ENCODE measurements at places on chromosomes 4 and X.

- peak; percentile 1 for DNase-seq
Observed at GRCh38 chr4:2832981-2833670, 10.5 kb upstream of the ADD1 start.

DNA sequence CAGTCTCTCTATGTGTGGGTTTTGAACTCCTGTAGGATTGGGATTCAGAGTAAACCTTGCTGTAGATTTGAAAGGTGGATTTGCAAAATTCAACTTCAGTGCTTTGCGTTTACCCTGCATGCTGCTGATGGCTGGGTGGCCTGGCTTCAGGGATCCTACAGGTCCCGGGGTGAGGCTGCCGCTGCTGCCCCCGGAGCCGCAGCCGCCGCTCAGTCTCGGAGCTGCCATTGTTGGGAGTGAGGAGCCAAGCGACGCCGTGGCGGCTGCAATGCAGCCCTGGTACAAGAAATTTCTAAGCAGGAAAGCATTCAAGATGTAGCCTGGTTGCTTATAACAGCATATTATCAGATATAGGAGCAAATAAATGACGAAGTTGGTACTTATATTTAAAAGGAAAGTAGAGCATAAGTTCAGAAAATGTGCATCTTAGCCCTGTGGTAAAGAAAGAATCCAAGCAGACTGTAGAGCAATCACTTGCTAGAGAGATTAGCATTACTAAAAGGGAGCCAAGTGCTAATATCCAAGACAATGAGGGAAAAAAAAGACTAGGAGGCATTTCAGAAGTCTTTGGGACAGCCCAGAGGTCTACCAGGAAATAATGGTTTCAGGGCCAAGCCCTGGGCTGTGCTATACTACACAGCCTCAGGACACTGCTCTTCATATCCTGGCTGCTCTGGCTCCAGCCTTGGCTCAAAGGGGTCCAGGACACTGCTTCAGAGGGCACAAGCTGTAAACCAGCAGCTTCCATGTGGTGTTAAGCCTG lies 36.9 kb upstream of the CHIC1 start:
- DNase-seq: no peak

GRCh38 chr4:105215609-105216313 lies 69.1 kb downstream of the TET2 start:
- DNase-seq: no peak

- DNase-seq: no peak
Observed at GRCh38 chr4:31917334-31917733, 1197.2 kb downstream of the PCDH7 start.

DNA sequence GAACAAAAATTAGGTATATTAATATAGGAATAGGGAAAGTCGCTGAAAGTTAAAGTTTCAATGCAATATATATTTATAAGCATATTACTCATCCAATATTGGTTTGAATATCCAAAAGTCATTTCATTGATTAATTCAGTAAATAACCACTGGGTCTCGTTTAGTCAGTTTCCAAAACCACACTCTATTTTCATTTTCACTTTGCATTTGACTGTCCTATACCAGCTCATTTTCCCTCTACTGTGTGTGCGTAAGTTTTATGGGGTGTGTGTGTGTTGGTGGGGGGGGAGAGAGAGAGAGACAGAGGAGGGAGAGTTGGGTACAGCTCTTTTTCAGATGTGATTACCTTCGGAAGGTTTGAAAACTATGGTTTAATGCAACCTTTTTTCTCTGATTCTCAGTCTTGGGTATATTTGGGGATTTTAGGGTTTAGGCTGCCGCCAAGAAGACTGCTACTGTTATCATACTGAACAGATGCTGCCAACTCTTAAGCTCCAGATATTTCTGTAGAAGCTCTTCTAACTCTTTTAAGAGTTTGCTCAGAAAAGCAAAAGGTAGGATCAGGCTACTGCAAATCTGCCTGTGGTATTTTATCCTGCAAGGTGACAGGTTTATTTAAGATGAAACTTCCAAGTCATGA lies 1427.4 kb downstream of the PCDH7 start:
- DNase-seq: no peak

DNA sequence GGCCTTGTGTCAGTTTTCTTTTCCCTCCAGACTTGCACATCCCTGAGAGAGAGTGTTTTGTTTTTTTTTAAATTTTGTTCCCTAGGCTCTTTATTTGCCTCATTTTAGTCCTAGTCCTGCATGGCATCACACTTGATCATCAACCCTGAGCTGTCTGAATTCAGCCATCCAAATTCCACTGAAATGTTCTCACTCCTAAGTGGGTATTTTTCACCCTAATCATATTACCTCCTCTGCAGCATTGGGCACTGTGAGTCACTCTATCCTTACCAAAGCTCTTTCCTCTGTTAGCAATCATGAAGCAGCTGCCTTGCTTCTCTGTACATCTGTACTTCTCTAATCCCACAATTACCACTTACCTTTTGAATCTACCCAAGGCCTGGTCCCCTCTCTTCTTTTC lies 356.6 kb upstream of the MAGEB2 start:
- no peak for DNase-seq

DNA sequence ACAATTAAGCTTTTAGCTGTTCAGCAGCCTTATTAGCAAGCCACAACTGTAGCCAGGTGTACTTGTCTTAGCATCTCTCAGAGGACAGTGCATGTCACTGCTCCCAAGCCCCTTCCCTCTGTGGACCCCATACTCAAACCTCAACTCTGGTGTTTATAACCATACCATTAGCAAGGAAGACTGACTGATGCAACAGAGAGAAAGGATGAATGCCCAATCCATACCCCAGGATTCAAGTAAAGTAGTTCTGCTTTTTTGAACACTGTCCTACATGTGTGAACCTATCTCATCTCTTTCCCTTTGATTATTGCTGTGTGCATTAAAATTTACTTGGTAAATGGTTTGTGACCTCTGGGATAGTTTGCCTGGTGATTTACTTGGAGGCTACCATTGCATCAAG lies 22.8 kb upstream of the CYBB start:
- no peak for DNase-seq

DNA sequence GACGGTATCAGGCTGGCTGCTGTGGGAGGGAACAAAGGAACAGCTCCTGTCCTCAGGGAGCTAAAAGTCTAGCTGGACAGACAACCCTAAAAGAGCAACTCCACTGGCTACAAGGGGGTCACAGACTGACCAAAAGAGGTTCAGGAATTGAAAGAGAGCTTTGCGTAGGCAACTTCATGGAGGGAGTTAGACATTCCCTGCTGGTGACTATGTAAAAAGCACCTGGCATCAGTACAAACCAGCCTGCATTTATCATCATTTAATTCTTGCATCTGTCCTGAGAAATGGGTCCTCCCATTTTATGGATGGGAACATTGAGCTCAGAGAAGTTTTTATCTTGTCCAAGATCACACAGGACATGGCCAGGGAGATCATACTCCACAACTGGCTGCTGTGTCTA lies 1.4 kb upstream of the LGI2 start:
- DNase-seq: no peak

GRCh38 chr4:15778289-15779241 lies at the start of gene CD38:
TSS of gene CD38 (plus strand) at chr4:15778328. CDS start at chr4:15778415, 87 bp downstream.
- DNase-seq: peak; percentile 31

GRCh38 chrX:47264483-47265173 lies 31.8 kb downstream of the USP11 start:
- no peak for DNase-seq

GRCh38 chrX:25010784-25011588 lies 4.8 kb downstream of the ARX start:
- DNase-seq: no peak

- DNase-seq: no peak
Observed at GRCh38 chr4:87224141-87224923, 3.9 kb upstream of the KLHL8 start.

DNA sequence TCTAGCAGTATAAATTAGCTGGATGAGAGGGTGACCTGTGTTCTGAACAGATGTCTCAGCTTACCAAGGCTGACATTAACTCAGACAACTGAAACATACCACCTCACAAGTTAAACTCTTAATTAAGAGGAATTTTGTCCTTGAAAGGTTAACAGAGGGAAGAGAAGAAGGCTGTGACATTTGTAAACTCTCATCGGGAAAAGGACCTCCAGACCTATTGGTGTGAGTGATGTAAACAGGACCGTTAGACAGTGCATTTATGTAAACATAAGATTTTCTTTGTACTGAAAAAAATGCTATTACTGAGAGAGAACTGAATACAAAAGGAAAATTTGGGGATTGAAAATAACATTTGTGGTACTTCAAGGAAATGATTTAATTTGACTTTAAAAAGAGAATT lies 308.4 kb upstream of the DIAPH2 start:
- DNase-seq: no peak

GRCh38 chr4:119016636-119017035 lies 119.0 kb upstream of the MYOZ2 start:
- DNase-seq: no peak

DNA sequence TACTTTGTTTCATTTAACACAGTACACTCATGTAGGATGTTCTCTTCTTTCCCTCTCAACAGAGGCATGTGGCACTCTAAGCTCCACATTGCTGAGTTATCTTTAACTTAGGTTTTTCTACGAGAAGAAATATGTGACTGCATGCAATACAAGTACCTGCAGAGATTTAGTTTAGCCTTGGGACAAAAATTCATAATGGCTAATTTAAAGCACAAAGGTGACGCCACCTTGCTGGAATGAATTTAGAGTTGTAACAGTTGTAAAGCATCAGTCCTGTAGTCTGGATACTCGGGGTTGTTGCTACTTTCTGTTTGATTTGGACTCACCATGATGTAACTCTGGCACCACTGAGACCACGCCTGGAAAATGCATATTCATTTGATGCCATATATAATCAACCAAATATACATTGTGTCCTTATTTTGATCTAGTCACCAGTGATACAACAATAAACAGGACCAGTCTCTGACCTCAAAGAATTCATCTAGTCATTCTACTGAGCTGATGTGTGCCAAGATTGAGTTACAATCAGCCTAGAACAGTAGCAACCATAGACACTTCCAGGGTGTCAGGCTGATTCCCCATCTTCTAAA lies 451.0 kb upstream of the ZFP42 start:
- DNase-seq: no peak

DNA sequence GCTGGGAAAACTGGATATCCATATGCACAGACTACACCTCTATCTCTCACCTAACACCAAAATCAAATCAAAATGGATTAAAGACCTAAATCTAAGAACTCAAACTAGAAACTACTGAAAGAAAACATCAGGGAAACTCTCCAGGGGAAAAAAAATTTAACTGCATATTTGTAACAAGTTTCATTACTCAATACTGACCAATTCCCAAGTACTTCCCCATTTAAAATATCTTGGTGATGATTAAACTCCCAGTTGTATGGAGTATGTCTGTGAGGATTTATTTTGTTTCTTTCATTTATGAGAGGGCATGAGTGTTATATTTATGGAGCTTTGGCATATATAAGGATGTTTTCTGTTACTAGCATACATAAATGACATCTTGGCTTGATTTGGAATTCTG lies 112.3 kb upstream of the IL15 start:
- no peak for DNase-seq

DNA sequence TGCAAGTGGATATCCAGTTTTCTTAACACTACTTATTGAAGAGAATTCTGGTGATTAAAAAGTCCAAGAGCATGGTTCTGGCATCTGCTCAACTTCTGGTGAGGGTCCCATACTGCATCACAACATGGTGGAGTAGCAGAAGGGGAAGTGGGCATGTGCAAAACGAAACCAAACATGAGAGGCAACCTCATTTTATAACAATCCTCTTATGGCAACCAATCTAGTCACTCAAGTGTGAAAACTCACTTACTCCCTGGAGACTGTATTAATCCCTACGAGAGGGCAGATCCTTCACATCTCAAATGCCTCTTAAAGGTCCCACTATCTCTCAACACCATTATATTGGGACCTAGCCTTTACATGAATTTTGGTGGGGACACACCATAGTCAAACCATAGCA lies 55.4 kb upstream of the TRO start:
- no peak for DNase-seq

GRCh38 chrX:34563804-34564203 lies 93.3 kb downstream of the TMEM47 start:
- DNase-seq: no peak

GRCh38 chrX:103396186-103396585 lies 19.8 kb downstream of the BEX3 start:
- DNase-seq: no peak

DNA sequence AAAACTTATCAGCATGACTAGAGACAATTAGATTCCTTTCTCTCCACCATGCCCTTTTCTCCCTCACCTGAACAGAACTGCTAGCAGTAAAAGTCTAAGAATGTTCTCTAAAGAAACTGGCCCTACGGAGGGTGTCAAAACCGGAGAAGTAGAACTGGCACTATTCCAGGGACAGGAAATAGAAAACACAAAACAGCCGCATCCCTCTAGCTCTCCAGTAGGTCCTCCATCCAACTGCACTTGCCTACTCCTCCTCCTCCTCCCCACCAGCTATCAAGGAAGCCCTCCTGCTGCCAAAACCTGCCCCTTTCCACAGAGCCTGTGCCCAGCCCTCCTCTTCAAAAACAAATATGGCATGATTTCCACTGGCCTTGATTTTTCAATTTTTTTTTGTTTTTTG lies 28.4 kb downstream of the FUNDC1 start:
- no peak for DNase-seq

DNA sequence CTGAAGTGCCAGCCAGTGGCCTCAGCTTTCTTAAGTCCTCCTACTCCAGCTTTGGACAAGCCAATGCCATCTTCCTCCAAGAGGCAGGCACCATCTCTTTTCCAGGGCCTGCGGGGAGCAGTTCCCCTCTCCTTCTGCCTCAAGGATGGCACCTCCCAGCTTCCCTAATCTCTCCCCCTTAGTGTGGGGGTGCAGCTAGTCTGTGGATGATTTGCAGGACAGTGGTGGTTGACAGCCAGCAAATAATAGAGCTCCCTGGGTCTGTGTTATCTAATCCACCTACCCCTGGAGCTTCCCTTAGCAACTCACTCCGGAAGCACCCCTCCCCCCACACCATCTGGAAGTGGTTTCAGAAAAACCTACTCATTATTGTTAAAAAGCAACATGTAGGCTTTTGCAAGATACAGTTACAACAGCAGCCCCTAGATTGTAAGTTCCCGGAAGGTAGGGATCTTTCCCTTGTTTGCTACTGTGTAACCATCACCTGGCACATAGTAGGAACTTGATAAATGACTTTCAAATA lies 247.1 kb downstream of the BCOR start:
- peak; percentile 11 for DNase-seq

GRCh38 chr4:83062739-83063138 lies 27.8 kb downstream of the COPS4 start:
- DNase-seq: no peak

- DNase-seq: peak; percentile 16
Observed at GRCh38 chr4:70902577-70903290, 565 bp downstream of the MOB1B start.

GRCh38 chrX:111360839-111361238 lies 51.2 kb downstream of the DCX start:
- no peak for DNase-seq

- DNase-seq: no peak
Observed at GRCh38 chrX:40496728-40497127, 84.0 kb upstream of the ATP6AP2 start.

DNA sequence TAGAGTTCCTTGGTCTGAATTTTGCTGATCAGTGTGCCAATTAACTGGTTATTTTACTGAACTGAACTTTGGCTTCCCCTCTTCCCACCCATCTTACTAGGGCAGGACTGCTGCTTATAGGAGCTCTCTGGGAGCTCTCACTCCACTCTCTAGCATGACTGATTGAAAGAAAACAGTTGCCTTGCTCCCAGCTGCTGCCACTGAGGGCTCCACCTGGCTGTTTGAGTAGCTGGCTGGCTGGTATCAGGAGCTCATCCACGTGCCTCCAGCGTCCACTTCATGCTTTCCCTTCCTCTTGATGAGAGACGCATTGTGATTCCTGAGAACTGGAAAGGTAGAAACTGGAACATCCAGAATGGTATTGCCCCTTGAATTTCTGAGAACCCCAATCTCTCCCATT lies 73.0 kb upstream of the KLHL13 start:
- DNase-seq: no peak

- DNase-seq: no peak
Observed at GRCh38 chrX:86421771-86422170, 273.5 kb downstream of the DACH2 start.

Measured in activated gamma-delta T cell treated with Interleukin-2 at 50 U/mL for 16 hours (primary cell).